Ammon's horn (tissue), 1 donor: ENCODE measurements at places on chromosomes 5 and 9.
A peak's percentile ranks its signal among the peaks of the same experiment; 100 is the strongest.

DNA sequence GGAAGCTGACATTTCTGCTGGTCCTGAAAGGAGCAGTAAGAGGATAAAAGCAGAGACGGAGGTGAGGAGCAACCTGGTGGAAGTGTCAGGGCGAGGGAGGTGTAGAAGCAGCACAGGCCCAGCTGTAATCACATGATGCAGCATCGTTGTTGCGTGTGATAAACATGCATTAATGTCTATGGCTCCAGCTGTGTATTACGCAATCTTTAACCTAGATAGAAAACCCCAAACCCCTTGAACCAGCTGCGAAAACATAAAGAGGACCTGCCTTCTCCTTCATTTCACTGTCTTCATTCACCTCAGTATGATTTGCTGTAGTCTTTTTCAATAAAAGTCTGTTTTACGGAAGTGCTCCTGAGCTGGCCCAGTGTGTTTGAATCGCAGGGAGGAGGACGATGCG lies 162.9 kb downstream of the NTRK2 start:
- no peak for DNase-seq

DNA sequence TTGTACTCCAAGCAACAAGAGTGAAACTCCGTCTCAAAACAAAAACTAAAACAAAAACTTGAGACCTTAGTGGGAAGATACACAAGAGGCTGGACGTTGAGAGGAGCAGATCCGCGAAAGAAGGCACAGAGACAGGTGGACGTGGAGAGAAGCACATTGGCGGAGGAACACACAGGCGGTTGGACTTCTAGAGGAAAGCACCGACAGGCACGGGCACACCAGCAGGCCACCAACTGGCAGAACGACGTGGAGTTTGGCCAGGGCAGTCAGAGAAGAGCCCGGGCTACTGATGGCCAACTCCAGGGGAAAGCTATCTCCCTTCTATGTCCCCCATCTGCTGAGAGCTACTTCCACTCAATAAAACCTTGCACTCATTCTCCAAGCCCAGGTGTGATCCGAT lies 482.7 kb downstream of the GABRG2 start:
- no peak for DNase-seq

- DNase-seq: no peak
These were observed 13.0 kb downstream of the NAIF1 start for GRCh38 chr9:128054087-128054486.

DNA sequence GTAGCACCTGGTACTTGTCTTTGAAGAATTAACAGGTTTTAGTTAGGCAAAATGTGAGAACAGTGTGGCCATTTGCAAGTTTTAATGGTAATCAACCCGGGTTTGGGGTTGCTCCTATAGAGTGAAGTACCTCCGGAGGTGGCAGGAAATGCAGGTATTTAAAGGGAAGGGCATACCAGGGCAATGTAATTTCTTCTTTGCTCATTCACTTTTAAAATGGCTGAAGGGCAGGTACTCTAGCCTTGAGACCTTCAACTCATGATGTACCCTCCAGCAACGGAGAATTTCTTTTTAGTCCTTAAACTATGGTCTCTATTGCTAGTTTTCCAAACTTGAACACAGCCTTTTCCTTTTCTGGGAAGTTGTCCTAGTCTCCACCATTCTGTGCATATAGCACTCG lies 1.3 kb upstream of the HSPA4 start:
- DNase-seq: no peak

- DNase-seq: no peak
These were observed 1522.9 kb upstream of the WWC1 start for GRCh38 chr5:166768536-166768935.

GRCh38 chr5:9067154-9067553 lies 478.7 kb downstream of the SEMA5A start:
- no peak for DNase-seq

DNA sequence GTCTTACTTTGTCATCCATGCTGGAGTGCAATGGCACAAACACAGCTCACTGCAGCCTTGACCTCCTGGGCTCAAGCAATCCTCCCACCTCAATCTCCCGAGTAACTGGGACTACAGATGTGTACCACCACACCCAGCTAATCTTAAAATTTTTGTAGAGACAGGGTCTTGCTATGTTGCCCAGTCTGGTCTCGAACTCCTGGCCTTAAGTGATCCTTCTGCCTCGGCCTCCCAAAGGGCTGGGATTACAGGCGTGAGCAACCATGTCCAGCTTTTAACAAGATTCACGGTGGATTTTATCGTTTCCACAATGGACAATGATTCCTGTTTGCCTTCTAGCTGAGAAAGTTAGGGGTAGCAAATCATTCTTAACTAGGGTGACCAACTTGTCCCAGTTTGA lies 165.9 kb downstream of the ZNF608 start:
- no peak for DNase-seq

- no peak for DNase-seq
These were observed 35.6 kb downstream of the FCHO2 start for GRCh38 chr5:72991394-72991793.

DNA sequence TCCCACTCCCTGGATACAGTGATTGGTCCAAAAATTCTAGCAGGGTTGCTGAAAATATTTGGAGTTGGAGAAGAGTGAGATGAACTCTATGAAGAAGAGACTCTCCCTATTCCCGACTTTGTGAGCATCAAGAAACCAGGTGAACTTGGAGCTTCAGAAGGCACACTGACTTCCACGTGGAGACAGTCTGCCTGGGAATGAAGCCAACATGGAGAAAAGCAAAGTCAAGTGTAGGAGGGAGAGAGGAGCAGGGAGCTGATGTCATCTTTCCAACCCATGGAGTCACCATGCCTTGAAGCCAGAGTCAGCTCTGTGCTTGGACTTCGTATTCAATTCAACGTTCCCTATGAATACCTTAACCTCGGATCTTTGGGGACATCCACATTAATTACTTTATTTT lies 125.1 kb downstream of the NPR3 start:
- no peak for DNase-seq

DNA sequence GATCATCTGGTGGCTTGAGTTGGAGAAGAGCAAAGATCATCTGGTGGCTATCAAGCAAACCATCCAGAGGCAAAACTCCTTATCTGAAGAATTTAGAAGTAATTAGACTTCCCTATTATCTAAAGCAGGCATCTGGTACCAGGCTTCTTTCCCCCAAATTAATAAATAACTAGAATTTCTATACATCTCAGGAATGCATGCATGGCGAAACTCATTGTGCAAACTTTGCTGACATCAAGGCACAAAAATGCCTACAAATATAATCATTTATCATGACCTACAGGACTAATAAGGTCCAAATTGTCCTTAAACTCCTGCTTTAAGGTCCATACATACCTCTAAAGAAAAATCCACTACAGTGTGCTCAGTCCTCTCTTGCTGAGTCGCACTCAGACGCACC lies 6.0 kb downstream of the OR13D1 start:
- no peak for DNase-seq

GRCh38 chr9:1051584-1052275 lies 1.6 kb downstream of the DMRT2 start:
- DNase-seq: peak; percentile 76

DNA sequence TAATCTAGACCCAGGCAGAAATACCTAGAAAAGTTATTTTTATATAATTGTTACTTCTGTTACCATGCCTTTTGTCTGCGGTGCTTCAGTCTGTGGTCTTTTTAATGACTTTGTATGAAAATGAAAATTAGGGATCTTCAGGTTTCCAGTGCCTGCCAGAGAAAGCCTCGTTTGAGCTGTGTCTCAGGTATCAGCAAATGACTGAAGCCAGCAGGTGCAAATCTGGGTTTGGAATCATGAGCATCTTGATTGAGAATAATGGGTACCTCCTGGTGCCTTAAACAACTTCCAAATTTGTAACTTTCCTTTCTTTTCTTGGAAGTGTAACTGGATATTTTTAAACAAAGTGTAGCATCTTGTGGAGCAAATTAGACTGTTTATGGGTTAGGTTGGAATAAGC lies 4.3 kb downstream of the ZBTB34 start:
- no peak for DNase-seq

GRCh38 chr5:33692980-33693379 lies 198.8 kb downstream of the ADAMTS12 start:
- DNase-seq: no peak

DNA sequence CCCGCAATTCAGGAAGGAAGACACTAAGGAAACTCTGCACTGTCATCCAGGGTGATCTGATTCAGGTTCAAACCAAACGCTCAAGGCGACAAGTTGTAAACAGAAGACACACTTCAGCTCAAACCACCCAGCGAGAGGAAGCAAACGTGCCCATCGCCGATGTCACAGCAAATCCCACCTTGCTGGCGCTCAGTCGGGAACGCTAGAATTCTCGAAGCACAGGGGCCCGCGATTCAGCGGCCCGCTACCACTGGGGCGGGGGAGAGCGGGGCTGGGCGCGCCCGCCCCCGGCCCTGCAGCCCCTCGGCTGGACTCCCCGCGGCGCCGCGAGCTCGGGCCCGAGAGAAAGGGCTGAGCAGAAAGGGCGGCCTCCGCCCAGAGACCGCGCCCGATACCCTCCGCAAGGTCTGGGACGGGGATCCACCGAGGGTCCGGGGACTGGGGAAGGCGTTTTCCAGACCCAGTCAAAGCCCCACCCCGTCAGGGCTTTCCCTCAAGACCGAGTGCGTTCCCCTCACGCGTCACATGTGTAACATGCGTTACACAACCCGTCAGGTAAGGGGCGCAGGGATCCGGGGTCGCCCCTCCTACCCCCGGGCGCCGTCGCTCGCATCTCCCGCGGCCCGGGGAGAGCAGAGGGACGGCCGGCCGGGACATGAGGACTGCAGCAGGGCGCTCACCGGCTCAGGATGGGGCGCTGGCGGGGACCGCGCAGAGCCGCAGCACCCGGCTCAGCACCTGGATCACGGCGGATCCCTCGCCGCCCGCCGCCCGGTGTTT lies 469 bp downstream of the AGTPBP1 start:
- no peak for DNase-seq

DNA sequence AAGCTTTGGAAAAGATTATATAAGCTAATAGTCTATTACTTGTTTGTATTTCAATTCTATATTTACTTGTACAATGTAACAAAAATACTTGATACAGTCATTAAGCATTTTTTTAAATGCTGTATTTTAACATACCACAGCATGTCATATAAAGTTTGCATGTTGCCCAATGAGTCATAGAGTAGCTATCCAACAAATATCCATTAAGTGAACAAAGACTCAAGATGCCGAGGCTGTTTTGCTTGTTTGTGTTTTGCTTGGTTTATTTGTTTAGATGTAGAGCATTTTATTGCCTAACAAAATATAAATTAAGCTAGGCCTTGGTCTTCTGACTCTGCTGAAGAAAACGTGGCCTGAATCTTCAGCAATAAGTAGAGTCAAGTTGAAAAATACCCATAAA lies 1584.3 kb upstream of the NUDT12 start:
- no peak for DNase-seq

DNA sequence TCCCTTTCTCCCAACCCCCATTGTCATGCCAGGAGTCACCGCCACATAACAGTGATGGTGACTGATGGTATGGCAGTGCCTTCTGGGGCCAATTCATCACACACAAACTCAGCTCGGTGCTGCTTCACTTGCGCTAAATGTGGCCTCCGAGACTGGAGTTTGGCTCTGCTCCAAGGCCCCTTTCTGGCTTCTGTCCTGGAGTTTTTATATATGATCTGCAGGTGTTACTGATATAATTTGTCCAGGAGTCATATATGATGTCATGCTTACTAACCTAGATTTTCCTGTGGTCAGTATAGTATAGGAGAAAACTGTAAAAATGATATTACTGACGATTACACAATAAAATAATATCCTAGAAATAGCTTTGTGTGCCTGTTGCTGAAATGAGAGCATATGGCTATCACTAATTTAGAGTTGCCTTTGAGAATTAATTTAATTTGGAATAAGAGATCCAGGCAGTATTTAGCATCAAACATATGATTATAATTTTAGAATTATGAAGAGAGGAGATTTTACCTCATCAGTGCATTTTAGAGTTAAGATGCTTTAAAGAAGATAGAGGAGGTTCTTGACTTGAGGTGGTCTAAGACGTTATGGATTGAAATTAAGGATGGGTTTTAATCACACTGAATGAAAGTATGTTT lies 334.1 kb upstream of the CD180 start:
- no peak for DNase-seq

- peak; percentile 71 for DNase-seq
These were observed 739 bp downstream of the CARD9 start for GRCh38 chr9:136372561-136373299.

DNA sequence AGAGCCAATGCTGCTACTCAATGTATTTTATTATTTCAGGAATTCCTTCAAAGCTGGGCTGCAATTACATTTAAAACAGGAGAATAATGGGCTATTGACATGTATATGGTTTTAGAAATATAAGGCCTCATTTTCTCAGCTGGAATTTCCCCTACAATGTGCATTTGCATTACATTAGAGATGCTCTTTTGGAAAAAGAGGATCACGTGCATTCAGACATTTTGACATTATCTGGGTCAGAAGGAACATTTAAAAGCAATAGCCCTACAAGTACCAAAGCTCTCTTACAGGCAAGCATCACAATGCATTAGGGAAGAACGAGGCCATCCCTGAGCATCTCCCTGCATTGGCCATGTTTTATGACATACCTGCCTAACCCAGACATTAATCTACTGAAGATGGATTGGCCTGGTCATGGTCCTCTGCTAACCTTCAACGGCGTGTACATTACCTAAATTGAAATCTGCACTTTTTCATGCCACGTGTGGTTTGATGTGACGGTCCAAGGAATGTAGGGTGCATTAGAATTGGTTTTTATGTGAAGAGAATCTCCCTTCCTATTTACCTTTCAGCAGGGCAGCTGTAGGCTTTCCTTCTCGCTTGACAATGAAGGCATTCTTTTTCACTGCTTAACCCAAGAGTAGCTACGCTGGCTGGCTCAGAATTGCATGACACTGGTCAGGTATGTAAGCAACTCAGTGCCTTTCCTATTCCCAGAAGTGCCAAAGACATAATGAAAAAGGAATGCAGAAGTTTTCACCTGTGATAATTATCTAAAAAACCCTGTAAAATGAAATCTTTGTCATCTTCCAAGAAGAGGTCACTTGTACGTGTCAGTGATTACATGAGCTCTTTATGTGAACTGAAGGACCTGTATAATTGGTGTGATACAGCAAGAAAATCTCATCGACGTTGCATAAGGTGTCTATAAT lies 212.3 kb upstream of the MPDZ start:
- no peak for DNase-seq

DNA sequence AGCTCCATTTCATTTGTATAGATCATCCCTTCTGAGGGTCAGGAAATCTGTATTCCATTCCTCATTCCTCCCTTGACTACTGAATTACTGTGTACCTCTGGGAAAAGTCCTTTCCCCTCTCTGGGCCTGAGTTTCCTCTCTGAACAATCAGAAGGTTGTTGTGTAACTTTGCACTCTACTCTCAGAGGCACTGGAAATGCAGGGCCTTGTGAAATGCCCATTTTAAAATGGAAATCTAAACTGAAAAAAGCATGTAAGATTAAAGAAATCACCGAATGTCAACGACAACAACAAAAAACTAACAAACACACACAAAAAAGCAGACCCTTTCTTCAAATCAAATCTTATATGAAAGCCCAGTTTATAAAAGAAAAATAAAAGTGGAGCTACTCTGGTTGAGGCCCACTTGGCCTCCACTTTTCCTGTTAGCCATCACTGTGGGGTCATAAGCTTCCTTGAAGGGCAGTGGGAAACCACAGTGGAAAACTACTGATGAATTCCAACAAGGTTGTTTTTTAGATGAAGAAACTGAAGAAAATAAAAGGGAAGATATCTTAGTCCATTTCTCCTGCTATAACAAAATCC lies 21.6 kb upstream of the GRPEL2 start:
- no peak for DNase-seq
